SIG-M5 (cell line): ENCODE measurements at places on chromosomes 6 and 20.

DNA sequence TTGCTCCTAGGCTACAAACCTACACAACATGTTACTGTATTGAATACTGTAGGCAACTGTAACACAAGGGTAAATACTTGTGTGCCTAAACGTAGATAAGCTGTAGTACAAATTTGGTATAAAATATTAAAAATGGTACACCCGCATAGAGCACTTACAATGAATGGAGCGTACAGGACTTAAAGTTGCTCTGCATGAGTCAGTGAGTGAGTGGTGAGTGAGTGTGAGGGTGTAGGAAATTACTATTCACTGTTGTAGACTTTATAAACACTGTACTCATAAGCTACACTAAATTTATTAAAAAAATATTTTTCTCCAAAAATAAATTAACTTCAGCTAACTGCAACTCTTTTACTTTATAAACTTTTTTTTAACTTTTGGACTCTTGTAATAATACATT, 391.6 kb downstream of the ADGRB3 start:
- no peak for DNase-seq

DNA sequence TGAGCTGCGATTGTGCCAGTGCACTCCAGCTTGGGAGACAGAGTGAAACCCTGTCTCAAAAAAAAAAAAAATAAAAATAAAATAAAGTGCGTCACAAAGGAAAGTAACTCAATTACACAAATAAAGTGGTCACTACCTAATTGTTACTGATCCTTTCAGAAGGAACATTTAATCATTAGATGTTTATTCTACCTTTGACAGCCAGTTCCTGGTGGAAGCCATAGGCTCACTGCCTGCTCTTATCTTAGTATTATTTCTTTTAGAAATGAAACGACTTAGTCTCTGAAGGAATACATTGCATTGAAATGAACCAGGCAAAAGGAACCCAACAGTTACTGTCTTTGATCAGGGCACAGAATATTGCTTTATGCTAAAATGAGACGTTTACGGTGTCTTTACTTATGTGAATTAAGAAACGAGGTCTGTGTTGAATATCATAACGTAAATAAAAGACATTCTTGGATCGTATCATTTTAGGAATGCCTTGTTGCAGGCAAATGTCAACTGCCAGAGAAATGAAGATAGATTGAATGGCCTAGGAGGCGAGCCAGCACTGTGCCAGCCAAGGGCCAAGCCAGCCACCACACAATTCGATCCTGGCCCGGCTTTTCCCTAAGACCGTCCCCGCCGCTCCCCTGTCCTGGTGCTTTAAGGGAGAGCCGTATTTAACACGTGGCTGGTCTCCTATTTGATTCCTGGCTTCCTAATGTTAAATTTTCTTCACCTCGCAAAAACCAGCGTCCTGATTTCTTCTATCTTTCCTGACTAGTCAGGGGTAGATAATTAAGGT, 136.7 kb upstream of the GMDS start:
- no peak for DNase-seq

GRCh38 chr6:141347906-141348492, 784.7 kb upstream of the GJE1 start:
- DNase-seq = no peak

DNA sequence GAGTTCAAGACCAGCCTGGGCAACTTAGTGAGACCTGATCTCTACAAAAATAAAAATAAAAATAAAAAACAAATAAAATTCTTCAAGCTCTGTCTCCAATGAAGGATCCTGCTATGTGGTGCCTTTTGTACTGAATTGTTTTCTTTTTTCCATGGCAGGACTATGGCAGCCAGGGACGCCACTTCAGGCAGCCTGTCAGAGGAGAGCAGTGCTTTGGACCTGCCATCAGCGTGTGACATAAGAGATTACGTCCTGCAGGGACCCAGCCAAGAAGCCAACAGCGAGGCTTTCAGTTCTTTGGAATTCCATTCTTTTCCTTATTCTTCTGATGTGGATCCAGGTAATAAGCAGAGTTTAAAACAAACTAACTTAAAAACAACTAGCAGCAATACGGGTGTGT, 22.5 kb downstream of the SHLD1 start:
- no peak for DNase-seq

GRCh38 chr6:135411339-135411738, 86.2 kb downstream of the AHI1 start:
- DNase-seq = no peak

GRCh38 chr6:24824142-24824938, 25.6 kb upstream of the ARMH2 start:
- no peak for DNase-seq

GRCh38 chr20:56215115-56215514, 33.4 kb upstream of the MC3R start:
- DNase-seq = no peak

GRCh38 chr20:38196592-38196991, 31.5 kb upstream of the TGM2 start:
- DNase-seq = peak; percentile 13

DNA sequence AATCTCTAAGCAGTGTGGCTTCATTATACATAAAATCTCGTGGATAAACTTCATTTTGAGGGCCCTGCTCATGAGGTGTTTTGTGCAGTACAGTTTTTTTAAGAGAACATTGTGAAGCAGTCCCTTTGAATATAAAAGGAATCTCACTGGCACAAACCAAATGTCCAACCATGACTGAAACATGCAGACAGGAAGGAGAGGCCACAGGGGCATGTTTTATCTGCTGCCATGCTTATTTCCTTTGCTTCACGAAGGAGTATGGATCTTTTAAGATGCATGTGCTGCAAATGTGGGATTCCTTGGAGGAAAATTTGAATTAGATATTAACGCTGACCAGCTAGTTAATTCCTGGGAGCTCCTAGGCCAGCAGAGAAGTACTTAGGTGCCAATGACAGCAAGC, 192.3 kb downstream of the DST start:
- no peak for DNase-seq

GRCh38 chr20:52652271-52652670, 319.9 kb upstream of the TSHZ2 start:
- no peak for DNase-seq

DNA sequence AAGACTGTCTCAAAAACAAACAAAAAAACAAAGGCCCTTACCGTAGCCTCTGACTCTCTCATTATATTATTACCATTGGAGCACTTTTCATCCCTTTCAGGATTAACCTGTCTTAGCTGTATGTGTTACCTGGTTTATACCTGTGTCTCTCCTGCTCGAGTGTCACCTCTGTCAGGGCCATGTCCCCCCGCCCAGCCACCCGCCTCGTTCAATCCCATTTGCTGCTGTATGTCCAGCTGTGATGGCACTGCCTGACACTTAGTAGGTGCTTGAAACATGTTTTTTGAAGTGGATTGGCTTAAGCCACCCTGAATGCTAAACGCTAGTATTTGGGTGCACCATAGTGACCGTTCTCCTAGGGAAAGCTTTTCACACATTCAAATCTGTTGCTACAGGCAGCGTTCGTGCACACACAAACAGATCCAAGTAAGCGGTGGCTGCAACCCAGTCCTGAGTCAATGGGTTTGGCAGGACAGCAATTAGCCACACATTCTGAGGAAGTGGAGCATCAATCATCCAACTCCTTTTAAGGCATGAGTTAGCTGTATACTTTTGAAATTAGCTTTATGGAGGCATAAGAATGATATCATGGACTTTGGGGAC, 98.9 kb upstream of the ZNF217 start:
- DNase-seq = no peak

GRCh38 chr20:13333793-13334192, 112.7 kb downstream of the ISM1 start:
- no peak for DNase-seq

GRCh38 chr6:157830354-157831017, 7.4 kb downstream of the SNX9 start:
- no peak for DNase-seq

GRCh38 chr6:45880159-45880558, 135.5 kb downstream of the CLIC5 start:
- no peak for DNase-seq

GRCh38 chr6:36633915-36634314, 39.8 kb downstream of the SRSF3 start:
- DNase-seq = no peak

GRCh38 chr6:47353871-47354270, 44.2 kb upstream of the TNFRSF21 start:
- no peak for DNase-seq

DNA sequence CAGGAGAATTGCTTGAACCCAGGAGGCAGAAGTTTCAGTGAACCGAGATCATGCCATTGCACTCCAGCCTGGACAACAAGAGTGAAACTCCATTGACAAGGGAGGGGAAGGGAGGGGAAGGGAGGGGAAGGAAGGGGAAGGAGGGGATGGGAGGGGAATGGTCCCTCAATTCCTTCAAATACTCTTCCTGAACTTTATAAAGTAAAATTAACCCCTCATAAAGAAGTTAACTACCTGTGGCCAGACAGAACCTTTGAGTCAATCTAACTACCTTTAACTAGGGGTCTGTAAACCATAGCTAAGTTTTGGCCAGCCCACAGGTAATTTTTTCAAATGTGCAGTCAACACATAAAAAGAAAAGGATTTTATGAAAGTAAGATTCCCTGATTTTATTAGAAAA, 131.0 kb downstream of the ZMYND8 start:
- no peak for DNase-seq

GRCh38 chr20:40286975-40287531, 402.0 kb downstream of the MAFB start:
- no peak for DNase-seq
